ENCODE measurements at places on chromosomes 11 and 22.

DNA sequence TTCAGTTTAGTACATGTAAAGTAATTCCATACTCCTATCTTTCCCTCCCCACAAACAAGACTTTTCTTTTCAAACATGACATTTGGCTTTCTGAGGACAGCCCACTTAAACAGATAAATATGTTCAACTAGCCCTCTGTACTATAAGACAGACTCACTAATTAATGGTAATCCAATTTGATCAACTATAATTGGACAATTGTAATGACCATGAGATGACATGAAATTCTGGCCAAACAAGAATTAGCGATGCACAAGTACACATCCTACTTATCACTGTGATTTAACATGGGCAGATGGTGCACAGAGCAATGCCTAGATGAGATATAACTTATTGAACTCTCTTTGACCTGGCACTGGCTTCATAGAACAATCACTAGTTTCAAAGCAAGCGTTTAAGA, 1033.7 kb upstream of the CCDC90B start:
- DNase-seq: no peak

DNA sequence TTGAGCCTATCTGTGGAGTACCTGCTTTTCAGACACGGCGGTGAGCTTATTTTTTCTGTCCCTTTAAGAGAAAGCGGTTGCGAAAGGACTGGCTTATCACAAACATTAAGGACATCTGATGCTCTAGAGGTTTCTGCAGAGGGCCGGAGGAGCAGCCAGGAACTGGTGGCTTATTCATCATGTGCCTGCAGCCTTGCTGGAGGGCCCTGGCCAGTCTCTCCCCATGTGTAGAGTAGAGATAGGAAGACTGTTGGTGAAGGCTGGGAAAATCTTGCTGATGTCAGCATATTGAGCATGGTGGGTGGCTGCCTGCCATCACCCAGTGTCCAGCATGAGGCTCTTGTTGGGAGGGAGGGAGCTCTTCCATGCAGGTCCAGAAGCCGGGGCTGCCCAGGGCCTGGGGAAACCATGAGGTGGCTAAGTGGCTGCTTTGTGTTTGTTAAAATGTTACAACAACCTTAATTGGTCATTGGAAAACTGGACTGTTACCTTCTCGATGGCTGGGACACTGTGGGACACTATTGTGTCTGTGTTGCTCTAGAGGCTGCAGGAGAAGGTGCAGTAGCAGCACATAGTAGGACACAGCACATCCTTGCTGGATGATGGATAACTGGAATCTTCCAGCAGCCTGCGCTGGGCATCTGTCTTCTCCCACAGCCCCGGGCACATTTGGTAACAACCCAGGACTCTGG, 54.3 kb downstream of the TSPAN18 start:
- no peak for DNase-seq

DNA sequence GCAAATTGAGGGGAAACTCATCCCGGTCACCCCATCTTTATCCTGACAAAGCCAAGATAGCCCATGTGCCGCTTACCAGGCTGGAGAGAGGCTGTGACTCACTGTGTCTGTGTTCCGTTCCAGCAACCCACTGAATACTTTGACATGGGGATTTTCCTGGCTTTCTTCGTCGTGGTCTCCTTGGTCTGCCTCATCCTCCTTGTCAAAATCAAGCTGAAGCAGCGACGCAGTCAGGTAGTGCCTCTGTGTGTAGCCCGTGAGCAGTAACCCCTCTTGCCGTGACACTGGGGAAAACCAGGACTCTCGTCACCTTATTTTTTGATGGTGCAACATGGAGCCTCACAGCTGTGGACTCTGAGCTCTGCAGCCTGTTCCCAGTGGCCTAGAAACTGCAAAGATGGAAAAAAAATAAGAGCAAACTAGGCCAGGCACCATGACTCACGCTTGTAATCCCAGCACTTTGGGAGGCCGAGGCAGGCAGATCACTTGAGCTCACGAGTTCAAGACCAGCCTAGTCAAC, 16.9 kb downstream of the C22orf31 start:
- DNase-seq: no peak

- DNase-seq: no peak
Measured at GRCh38 chr22:31962387-31963125, 18.2 kb downstream of the YWHAH start.

- DNase-seq: no peak
Measured at GRCh38 chr22:32333141-32333768, 24.4 kb upstream of the RFPL3 start.

GRCh38 chr22:24164243-24164642, 17.0 kb upstream of the SUSD2 start:
- DNase-seq: no peak

DNA sequence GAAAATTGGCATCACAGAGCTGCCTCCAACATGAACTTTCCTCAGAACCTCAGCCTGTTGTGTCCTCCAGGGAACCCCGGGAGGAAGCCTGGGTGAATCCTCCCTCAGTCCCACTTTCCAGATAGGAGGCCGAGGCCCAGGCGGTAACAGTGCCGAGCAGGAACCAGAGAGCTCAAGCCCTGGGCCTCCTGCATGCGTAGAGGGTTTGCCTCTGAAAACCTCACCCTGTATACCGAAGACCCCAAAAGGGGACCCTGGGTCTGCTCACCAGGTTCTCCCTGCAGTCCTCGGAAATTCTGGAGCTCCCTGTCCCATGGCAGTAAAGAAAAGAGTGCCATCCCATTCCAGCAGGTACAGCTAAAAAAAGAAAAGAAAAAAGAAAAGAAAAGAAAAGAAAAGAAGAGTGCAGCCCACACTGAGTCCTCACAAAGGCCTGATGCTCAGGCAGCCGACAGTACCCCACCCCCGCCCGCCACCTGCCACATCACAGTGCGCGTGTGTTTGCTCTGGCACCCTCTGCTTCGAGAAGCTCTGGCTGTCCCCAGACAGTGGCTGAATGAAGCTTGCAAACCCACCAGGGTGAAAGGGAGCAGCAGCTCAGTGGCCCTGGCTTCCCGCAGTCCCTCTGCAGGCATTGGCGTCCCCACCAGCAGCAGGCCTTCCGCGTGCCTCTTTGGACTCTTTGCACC, 28.4 kb upstream of the FADD start:
- no peak for DNase-seq

- no peak for DNase-seq
Measured at GRCh38 chr11:67468056-67468455, 995 bp downstream of the TMEM134 start.

DNA sequence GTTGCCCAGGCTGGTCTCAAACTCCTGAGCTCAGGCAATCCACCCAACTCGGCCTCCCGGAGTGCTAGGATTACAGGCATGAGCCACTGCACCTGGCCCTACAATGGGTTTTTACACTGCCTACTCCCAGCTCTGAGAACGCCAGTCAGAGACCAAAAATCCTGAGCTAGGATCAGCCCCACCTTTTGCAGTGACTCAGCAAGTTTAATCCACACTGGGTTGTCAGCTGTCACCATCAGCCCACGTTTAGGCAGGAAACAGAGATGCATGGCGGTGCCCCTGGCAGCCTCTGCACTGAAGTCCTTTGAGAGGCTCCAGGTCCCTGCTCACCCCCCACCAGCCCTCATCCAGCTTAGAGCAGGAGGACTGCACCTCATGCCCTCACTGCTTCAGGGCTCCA, 117.6 kb downstream of the ARHGAP8 start:
- DNase-seq: no peak

DNA sequence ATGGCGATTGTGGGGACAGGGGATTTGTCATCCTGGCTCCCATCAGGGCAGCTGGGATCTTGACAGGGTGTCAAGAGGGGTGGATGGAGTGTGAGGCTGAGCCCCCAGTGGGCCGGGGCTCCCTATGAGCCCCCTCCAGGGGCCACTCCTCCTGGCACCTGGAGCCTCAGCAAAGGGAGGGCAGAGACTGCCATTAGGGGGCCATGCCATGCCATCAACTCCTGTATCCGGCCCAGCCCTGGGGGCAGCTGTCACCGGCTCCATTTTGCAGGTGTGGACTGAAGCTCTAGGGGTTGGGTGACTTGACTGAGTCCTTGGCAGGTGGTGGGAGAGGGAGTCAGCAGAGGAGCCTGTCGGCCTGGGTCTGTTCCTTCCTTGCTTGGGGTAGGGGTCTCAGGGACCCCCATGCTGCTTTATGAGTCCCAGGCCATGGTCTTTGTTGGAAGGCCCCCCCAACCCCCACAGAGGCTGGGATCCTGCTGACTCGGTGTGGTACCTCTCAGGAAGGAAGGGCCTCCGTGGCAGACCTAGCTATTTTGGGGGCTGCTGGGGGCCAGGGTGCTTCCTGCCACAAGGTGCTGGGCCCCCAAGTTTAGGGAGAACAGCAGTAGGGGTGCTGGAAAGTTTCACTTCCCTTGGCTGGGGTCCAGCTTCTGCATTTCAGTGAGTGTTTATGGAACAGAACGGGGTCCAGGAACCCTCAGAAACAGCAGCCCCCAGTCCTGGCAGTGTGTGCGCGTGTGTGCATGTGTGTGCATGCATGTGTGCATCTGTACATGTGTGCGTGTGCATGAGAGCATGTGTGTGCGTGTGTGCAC, 1.5 kb downstream of the ACY3 start:
- no peak for DNase-seq

DNA sequence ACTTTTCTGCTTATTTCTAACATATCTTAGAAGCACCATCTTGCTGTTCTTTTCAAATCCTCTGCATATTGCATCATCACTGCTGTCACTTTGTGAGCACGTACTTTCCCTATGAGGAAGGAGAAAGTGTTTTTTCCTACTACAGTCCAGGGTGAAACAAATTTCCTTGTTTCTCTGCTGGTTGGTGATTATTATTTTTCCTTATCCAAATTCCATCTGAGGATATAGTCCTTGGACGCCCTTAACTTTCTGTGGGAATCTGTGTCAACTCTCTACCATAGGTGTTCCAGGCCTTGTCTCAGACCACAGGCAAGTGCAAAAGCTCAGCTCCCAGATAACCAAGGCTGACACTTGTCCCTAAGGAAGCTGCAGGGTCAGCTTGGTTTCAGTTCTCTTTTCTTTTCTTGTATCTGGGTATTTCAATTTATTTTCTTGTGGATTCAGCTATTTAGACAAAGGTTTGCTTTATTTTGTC, 29.4 kb upstream of the LYVE1 start:
- DNase-seq: no peak

DNA sequence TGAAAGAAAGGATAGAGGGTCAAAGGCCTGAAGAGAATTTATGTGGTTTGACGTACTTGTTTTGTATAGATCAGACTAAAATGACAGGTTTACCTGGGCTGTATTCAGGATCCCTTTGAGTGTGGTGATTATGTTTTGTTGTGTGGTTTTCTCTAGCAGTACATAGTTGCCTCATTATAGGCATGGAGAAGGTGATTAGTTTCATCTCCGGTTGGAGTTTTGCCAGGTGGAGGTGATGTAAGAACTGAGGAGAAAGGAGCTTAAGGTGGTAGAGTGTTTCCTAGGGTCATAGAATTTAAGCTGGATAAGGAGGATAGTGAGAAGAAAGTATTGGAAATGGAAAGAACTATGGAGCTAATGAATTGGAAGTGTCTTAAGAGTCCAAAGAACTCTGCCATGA, 229.0 kb downstream of the TMEM135 start:
- DNase-seq: no peak

DNA sequence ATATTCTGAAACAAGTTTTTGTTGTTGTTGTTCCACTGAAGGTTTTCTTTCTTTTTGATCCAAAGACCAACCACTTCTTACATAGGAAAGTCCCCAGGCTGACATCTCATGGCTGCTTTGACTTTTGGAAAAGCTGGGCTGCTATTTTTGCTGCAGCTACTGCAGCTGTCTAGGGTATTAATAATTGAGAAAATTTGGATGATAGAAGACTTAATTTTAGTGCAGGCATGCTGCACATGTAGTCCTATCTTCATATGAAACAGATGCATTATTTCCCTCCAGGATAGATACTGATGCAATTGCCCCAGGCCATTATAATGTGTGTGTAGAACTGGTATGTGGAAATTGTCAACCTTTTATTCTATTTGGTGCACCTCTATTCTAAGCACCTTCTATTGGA, 131.4 kb downstream of the NAV2 start:
- no peak for DNase-seq

DNA sequence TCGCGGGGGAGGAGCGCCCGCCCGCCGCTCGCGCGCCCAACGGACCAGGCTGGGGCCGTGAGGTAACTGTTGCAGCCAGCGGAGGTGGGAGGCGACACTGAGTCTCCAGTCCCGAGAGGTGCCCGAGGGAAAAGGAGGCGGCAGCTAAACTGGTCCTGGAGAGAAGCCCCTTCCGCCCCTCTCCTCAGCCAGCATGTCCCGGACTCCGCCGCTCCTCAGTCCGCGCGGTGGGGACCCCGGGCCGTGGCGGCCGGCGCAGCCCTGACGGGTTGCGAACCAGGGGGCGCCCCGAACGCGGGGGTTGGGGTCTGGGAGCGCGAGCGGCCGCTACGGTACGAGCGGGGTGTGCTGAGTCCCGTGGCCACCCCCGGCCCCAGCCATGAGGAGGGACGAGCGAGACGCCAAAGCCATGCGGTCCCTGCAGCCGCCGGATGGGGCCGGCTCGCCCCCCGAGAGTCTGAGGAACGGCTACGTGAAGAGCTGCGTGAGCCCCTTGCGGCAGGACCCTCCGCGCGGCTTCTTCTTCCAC, at the start of gene PDE3B:
TSS of gene PDE3B (plus strand) at position 108 of the 529 bp plus-strand sequence. CDS start at position 380, 272 bp downstream.
- DNase-seq: peak; percentile 82

DNA sequence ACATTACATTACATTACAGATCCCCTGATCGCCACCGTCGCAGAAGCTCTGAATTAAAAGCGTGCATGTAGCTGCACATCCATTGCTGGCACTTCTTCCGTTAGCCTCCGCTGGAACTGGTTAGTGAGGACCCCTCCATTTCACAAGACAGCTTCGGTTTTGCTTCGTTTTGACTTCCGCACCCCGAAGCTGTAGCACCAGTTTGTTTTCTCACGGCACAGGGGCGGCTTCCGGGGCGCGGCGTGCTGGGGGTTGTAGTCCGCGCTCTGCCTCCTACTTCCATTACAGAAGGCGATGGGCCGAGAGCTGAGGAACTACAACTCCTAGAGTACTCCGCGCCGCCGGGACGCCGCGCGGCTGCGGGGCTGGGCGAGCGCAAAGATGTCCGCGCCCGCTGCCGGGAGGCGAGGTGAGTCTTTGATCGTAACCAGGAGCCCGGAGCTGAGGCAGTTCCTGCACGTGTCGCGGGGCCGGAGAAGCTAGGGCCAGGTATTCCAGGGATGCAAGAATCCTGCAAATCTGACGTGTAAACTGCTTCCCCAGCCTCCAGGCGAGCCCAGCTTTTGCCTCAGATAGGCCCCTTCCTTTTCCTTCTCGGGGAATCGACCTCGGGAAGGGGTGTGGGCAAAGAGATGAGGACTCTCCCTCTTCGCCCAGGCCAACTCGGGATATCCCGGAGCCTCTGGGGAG, at the start of gene PEX26:
TSS of gene PEX26 (plus strand) at position 352 of the 690 bp plus-strand sequence. CDS start 387 bp downstream, outside the sequence.
- peak; percentile 87 for DNase-seq

DNA sequence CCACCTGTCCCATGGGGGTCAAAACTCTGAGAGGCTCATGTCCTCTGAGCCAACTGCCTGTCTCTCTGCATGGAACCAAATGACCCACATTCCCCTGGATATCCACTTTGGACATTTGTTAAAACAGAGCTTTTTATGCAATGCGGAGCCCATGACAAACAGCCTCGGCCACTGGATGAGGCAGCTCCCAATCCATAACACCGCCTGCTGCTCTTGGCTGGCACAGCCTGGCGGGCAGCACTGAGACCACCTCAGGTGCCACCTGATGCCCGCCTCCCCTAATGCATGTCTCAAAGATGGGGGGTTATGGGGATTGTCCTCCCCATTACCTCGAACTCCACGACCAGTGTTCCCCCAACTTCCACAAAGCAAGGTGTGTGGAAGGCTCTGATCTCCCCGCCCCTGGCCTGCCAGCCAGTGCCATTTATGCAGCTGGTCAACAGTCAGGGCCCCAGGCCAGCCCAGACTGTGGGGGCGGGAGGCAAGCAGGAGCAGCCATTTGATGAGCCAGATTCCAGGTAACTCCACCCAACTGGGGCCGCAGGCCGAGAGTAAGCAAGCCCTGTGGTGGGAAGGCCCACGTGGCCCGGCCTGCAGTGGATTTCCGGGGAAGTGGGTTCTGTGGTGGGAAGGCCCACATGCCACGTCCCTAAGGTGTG, 84.2 kb downstream of the PHF21B start:
- DNase-seq: no peak

All from activated naive CD4-positive, alpha-beta T cell treated with anti-CD3 and anti-CD28 coated beads, Interleukin-2, amount 50 U/mL, for 72 hours (primary cell).